ENCODE measurements at places on chromosomes 1 and 21.

GRCh38 chr21:41133874-41134522, 34.0 kb upstream of the BACE2 start:
- DNase-seq, result no peak

GRCh38 chr1:66332548-66332901, 201.4 kb upstream of the SGIP1 start:
- no peak for DNase-seq

DNA sequence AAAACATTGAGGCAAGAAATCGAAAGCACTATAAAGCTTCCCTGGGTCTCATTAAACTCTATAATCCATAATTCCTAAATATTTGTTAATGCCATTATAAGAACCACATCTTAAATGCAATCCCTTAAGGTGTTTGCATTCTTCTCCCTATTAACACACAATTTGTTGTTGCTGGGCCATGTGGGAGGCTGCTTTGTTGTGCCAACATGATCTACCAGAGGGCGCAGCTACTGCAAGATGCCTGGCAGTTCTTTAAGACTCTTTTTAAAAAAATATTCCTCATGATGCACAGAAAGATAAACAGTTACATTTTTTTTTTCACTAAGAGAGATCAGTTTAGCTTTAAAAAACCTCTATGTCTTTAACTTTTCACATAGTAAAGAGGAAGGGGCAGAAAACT, 39.0 kb upstream of the BCAS2 start:
- no peak for DNase-seq

- no peak for DNase-seq
Observed at GRCh38 chr1:29958271-29958670, 721.9 kb downstream of the PTPRU start.

DNA sequence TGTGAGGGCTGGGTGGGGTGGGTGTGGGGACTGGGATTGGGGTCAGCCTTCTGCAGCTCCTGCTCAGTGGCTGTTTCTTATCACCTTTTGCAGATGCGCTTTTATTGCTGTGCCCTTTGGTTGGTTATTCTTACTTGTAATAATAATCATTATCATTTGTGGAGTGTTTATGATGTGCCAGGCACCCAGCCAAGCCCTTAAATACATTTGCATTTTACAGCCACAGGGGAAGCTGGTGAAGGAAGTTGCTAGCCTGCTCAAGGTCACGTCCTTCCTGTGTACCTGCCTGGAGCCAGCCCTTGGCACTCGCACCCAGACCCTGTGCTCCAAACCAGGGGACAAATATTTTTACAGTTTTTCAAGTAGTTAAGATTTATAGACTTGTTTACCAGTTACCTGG, 144.0 kb downstream of the PGBD5 start:
- no peak for DNase-seq

DNA sequence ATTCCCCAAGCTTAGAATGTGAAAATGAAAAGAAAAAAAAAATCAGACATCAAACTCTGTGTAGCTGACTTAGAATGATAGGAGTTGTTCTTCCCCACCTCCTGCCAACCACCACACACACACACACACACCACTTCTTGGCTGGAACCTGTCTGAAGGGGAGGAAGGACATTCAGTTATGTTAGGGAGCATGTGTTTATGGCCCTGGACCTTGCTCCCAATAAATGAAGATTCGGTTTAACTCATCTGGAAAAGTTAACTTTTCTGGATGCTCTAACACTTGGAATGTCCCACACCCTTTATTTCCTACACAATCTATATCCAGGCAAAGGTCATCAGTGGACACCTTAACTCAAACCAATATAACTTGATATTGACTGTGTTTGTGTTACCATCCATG, 112.4 kb downstream of the DAB1 start:
- no peak for DNase-seq

DNA sequence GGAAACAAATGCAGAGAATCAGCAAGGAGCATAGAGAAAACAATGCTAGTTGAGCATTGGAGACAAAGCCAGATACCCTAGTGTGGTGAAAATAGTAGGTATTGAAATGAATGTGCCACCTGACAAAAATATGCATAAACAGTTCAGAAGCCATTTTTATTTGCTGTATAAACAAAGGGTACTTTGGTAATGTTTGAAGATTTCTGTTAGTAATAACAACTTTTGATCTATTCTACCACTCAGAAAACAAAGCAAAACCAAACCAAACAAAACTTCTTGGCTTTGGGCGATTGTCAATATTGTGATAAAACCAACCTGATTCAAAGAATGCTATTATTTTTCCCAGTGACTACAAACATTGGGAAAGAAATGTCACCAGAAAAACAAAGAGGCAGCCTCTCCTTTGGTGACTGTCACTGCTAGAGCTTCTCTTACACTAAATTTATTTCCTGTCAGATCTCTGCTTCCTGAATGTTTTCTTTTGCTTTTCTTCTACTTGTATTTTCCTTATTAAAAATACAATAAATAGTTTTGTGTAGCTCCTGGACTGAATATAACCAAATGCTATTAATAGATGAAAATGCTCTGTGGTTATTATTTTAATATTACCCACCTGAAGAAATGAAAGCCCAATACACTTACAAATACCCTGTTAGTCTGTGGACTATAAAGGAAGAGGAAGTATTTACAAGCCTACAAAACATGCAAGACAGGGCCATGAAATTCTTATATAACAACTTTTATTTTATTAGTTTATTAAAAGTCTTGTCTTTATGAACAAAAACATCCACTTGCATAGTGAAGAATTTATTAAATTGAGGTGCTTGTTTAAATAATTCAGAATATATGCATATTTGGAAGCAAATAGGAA, 5.7 kb downstream of the ATP6V1G3 start:
- DNase-seq, result no peak

DNA sequence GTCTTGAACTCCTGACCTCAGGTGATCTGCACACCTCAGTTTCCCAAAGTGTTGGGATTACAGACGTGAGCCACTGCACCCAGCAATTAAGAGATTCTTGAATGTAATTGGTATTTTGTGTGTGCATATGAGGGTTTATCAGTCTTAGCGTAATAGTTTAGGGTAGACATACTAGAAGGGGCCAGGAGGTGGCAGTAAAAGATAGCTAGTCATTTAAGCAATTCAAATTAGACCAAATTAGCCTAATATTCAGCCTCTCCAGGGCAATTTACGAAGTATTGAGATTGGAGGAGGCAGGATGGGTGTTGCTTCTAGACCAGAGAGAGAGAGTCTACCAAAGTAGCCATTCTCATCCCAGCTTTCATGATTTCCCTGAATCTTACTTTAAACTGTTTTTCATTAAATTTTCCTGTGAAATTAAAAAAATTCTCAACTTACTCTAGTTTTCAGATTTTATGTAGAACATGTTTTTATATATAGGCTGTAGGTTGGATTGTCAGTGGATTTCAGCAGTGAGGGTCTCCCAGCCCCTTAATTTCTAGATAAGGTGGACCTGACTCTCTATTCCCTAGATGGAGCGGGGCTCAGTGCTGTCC, 119.7 kb downstream of the HHAT start:
- DNase-seq, result peak; percentile 33

GRCh38 chr1:50568782-50569181, 145.5 kb upstream of the DMRTA2 start:
- DNase-seq, result no peak

DNA sequence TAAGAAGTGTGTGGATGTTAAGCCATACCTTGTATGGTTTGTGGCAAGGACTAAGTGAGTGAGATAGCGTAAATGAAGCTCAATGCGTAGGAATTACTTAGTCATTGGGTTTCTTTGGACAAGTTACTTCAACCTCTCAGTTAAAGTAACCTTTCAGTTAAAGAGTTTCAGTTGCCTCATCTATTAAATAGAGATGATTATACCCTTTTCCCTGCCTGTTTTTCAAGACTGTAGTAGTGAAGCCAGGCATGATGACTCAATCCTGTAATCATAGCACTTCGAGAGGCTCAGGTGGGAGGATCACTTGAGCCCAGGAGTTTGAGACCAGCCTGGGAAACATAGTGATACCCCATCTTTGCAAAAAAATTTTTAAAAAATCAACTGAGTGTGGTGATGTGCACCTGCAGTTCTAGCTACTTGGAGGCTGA, 6.3 kb downstream of the ZMPSTE24 start:
- no peak for DNase-seq

- no peak for DNase-seq
Observed at GRCh38 chr1:20729155-20729931, 3.2 kb downstream of the SH2D5 start.

DNA sequence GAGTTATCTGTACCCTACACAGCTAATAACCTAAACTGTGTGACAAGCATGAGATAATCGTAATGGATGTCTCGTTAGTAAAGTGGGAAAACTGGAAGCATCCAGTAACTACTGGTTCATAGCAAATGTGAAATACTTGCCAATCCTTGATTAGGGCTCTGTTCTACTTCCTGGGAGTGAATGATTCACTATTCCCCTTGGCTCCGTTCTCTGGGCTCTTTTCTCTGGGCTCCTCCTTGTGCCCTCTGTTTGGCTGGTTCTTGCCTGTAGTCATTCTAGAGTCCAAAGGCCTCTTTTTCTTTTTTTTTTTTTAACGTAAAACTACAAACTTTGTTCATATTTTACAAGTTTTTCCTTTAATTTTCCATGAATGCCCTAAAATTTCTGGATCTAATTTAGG, 465.8 kb upstream of the PLXNA2 start:
- no peak for DNase-seq

DNA sequence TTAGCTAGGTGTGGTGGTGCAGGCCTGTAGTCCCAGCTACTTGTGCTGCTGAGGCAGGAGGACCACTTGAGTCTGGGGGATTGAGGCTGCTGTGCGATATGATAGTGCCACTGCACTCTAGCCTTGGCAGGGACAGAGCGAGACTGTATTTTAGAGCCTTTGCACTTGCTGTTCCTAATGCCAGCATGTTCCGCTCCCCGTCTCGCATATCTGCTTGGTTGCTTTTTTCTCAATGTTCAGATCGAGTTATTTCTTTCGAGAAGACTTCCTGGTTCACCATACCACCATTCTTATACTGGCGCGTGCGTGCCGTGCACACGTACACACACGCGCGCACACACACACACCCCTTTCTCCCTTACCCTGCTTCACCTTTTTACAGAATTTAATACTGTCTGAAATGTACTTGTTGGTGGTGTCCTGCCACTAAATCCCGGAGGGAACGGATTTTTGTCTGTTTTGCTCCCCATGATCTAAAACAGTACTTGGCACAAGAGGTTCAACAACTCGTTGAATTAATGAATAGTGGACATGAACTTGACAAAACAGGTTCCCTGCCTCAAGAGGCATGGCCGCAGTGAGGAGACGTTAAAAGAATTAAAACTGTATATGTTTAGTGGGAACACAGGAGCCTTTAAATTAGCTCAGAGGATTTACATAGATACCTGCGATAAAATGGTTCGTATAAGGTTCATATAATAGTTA, 1.1 kb upstream of the RPRD2 start:
- DNase-seq, result no peak

DNA sequence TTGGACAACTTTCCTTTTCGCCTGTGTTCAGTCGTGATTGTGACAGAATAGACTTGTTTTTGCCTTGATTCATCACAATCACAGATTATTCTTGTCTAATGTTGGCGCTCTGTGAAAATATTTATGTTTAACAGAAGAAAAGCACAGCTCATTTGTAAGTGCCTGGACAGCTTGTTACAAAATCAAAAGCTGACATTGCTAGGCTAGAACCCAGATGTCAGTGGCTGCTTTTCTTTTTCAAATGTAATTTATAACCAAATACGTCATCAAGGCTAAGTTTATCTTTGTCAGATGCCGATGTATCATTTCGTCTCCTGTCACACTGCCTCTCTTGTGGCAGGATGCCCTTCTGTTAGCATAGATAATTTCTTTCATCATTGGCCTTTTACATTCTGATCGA, 1227.3 kb downstream of the PLA2G4A start:
- DNase-seq, result no peak

DNA sequence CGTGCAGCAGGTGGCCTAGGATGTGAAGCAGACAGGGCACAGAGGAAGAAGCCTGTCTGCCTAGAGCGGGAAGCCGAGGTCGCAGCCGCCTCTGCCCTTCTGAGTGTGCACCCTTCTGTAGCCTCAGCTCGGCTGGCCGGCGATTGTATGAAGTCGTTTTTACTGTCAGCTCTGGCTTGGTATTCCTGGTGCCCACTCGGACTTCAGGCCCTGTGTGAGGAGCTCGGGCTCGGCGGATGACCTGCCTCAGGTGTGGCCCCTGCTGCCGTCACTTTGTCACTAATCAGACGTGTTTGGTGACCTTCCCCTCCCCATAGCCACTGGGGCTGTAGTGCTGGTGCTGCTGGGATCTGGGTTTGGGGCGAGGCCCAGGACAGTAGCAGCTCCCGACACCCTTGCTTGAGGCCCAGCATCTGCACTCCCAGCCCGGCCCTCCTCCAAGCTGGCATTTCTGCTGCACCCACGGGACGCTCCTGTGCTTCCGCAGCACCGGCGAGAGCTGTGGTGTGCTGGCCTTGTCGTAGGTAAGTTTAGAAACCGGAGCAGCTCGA, 18.1 kb downstream of the SLX9 start:
- no peak for DNase-seq

DNA sequence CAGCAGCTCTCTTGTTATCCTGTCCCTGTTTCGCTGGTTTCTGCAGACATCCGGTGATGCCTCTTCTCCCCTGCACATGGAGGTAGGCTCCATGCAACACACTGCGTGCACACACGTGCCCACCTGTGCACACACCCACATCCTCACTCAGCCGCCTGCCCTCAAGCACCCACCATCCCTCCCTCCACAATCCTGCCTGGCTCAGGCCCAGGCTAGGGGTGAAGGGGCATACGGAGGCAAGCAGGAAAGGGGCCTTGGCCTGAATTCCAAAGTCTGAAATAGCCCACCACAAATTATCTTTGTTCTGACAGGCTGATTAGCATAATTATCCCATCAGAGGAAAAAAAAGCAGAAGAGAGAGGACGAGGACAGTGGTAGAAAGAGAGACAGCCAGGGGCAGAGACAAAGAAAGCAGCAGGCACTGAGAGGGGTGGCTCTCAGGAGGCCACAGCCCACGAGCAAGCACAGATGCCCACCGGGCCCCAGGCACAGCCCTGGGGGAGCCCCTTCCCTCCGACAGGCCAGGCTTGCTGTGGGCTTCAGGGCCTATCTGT, 73.2 kb downstream of the GRIK3 start:
- DNase-seq, result no peak

DNA sequence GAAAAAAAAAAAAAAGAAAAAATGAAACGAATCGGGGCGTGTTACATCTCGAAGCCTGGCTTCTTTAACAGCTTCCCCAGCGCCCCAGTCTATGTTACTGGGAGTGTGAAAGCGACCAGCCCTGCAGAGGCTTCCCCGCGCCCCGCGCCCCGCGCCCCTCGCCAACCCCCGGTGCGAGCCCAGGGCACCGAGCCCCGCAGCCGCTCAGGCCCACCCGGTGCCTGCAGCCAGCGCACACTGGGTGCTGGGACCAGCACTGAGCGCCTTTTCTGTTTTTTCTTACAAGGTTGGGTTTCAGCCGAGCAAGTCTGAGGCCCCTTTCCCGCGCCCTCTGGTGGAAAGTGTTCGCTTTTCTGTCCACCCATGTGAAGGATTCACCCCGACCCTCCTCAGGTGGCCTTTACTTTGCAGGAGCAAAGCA, 42.1 kb upstream of the ZNF496 start:
- DNase-seq, result no peak

Measured in AG04449 (cell line).